ENCODE measurements at places on chromosomes 11 and 22.

DNA sequence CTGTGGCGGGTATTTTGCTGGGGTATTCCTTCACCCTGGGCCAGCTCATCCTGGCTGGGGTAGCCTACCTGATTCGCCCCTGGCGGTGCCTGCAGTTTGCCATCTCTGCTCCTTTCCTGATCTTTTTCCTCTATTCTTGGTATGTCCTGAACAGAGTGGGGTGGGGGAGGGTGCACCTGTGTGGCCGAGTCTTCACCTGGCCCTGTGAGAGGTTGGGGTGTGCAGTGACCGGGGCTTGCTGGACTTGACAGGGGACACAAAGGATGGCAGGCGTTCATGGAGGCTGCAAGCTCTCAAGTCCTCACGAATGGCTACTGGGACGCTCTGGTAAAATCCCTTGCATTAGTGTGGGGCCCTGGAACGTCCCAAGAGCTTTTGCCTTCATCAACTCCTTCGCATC lies 39.3 kb downstream of the CAPN1 start:
- no peak for DNase-seq

DNA sequence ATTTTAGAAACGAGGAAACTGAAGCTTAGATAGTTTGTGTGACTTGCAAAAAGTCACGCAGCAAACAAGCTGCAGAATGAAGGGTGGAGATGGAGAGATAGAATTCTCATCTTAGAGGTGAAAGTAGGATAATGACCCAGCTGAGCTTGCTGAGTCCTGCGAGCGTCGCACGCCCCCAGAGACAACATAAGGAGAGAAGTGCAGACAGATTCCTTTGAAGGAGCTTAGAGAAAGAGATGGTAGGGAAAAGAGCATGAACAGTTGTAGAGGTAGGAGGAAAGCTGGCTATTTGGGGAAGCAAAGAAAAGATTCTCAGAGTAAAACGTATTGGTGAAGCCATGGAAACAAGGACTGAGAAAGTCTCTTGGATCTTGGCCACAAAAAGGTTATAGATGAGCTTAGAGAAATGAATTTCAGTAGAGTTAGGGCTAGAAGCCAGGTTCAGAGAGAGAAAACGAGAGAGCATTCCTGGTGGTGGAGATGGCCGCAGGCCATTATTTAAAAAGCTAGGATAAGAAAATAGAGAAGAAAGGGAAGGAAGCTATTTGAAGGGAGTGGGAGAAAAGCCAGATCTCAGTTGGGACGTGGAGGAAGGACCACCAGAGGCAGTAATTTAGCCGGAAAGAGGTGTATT lies 44.8 kb downstream of the FAM83F start:
- DNase-seq: no peak

GRCh38 chr11:33613404-33613803 lies 87.2 kb downstream of the C11orf91 start:
- DNase-seq: no peak

GRCh38 chr11:58059007-58059350 lies 28.2 kb downstream of the OR6Q1 start:
- peak; percentile 27 for DNase-seq

- no peak for DNase-seq
Measured at GRCh38 chr11:118662401-118663271, 16.8 kb downstream of the TREH start.

DNA sequence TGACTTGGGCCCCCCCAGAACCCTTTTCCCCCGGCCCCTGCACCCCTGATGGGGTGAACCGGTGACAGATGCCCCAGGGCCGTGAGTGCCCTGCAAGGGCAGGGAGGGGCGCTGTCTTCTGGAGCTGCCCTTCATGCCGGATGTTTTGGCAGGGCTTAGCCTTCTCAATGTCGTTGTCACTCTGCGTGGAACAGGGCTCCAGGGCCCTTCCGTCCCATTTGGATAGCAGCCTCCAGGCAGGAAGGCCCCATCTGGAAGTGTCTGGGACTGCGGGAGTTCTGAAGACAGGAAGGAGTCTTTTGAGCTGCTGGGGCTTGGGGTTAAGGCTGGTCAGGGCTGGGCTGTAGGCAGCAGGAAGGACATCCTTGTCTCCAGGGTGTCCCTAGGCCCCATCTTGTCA lies 4.6 kb downstream of the FRMD8 start:
- no peak for DNase-seq

DNA sequence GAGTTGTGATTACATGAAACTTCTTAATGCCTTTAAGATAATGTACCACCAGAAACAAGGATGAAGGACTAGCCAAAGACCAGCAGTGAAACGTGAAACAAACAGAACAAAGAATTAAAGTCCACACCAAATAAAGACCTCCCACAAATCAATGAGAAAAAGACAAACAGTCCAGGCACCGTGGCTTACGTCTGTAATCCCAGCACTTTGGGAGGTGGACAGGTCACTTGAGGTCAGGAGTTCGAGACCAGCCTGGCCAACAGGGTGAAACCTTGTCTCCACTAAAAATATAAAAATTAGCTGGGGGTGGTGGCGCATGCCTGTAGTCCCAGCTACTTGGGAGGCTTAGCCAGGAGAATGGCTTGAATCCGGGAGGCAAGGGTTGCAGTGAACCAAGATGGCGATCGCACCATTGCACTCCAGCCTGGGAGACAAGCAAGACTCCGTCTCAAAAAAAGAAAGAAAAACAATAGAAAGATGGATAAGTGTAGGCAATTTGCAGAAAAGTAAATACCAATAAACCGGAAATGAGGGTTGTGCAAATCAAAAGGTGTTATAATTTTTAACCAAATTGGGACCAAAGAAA lies 167.8 kb upstream of the GRK3 start:
- no peak for DNase-seq

DNA sequence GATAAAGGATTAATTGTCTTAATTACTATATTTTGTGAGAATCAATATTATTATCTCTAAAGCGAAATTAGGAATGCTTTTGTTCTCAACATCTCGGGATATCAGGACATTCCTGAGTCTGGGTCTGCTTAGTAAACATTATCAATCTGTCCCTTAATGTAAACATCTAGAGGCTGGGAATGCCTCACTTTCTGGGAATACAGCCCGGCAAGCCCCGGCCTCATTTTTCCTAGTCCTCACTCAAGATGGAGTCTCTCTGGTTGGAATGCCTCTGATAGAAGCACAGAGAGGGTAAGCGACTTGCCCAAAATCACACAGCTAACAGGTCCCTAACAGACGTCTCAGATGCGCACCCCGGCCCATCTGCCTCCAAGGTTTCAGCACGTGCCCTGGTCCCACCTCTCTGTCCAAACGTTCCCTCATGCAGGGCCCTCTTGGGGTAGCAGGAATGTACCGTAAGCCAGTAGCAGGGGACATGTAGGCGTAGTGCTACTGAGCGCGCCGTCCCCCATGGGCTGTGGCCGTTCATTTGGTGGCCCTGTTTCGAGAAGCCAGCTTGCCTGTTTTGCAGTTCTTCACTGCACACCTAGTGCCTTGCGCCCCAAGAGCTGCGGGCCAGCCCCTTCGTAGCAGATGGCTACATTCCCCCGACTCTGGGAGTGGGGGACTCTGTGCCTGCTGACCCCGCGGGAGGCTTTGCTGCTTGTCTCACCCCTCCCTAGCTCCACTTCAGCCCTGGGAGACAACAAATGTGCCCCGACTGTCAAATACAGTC lies 62.2 kb upstream of the FADD start:
- DNase-seq: peak; percentile 67

DNA sequence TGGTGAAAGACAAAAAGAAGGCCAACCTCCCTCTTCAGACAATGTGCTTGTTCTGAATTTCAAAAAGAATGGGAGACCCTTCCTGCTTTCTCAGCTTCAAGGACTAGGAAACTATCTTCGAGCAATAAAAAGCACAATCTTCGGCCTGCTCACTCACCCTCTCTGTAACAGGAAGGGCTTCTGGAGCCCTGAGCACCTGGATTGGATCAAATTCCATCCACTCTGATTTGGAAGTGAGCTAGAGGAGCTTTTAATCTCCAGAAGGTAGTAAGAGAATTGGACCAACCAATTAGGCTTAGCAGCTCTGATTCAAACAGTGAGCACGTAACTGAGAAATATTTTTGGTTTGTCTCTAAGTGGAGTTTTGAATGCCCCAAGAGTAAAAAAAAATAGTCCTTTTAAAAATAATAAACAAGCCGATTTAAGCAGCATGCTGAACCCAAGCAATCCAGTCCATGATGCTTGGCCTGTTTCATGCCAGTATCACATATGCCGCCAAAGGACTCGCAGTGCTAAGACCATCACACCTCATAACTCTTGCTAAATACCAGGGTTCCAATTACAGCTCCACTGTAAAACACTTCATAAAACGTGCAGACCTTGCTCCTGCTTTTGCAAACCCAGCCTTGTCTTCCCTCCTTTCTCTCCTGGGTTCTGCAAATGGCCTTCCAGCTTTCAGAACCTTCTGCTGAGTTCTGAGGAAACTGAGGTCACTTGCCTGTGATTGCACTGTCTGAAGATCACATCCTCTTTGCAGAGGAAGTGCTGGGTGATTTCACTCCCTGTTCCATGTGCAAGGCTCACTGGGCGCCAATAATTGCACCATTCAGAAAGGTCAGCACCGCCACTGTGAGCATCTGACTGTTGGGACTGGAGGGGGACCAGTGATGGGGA lies 74.4 kb downstream of the SLC1A2 start:
- no peak for DNase-seq

GRCh38 chr11:20937826-20938225 lies 268.4 kb downstream of the NELL1 start:
- DNase-seq: no peak

- no peak for DNase-seq
Measured at GRCh38 chr22:29758068-29758622, 8.7 kb downstream of the ZMAT5 start.

- no peak for DNase-seq
Measured at GRCh38 chr11:67465189-67465510, 3.9 kb downstream of the TMEM134 start.

DNA sequence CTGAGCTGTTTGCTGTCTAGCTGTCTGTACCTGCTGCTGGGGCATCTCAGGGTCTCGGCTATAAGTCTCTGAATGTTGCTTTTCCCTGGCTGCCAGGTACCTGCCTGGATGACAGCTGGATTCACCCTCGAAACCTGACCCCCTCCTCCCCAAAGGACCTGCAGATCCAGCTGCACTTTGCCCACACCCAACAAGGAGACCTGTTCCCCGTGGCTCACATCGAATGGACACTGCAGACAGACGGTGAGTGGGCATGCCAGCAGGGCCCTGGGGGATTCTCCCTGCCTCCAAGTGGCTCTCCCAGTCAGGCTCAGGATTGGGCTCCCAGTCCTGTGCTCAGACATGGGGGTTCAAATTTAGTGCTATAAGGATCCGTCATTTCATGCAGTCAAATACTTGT lies 12.9 kb downstream of the IL17RA start:
- no peak for DNase-seq

DNA sequence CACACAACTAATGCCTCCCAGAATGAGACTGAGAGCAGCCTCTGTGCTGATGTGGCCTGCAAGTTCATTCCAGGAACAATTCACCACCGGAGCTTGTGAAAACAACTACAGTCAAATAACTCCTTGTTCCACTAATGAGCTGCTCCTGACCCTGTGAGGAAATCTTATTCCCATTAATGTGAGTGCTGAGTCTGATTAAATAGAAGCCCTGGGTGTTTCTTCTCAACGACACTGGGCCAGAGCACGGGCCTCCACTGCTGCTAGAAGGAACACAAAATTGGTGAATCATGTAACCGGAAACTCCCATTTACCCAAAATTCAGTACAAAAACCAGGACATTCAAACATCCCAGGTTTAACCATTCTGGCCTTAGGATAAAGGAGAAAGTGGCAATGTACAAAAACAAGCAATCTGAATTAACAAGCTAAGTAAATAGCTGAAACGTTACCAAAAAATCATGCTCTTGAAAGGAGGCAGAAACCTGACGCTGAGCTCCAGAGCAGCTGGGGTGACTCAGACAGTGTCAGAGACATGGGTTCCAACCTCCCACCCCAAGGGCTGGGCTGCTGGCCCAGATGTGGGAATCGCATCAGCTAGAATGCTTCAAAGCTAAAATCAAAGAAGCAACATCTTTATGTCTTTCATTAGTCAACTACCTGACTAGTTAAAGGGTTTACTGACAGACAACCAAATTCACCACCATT lies 26.7 kb downstream of the SERGEF start:
- DNase-seq: peak; percentile 8

GRCh38 chr11:94525546-94526324 lies 13.5 kb downstream of the C11orf97 start:
- peak; percentile 38 for DNase-seq

DNA sequence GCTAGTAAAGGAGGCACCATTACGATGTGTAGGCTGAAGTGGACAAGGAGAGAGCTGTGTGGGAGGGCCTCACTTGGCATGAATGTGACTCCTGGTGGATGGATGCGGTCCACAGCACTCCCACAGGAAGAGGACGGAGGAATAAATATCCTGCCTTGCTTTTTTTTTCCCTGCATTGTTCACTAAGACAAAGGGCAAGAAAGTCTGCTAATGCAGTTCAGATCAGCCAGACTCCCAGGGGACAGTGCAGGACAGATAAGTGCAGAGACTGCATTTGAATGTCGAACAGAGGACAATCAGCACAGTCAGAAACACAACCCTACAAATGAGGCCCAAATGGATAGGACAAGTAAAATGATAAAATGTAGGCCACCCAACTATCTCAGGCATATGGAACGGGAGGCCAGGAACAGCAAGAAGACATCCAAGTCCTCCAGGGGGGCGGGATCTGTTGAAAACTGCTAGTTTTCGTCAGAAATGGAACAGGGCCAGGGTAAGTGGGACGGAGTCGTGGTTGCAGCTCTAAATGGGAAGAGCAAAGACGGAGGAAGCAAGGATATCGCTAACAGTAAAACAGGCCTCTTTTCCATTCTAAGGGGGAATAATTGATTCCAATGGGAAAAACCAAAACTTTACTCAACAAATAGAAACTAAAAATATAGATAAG lies 25.2 kb upstream of the OR8B8 start:
- peak; percentile 33 for DNase-seq

GRCh38 chr11:82909015-82909640 lies 7.6 kb downstream of the DDIAS start:
- DNase-seq: no peak

DNA sequence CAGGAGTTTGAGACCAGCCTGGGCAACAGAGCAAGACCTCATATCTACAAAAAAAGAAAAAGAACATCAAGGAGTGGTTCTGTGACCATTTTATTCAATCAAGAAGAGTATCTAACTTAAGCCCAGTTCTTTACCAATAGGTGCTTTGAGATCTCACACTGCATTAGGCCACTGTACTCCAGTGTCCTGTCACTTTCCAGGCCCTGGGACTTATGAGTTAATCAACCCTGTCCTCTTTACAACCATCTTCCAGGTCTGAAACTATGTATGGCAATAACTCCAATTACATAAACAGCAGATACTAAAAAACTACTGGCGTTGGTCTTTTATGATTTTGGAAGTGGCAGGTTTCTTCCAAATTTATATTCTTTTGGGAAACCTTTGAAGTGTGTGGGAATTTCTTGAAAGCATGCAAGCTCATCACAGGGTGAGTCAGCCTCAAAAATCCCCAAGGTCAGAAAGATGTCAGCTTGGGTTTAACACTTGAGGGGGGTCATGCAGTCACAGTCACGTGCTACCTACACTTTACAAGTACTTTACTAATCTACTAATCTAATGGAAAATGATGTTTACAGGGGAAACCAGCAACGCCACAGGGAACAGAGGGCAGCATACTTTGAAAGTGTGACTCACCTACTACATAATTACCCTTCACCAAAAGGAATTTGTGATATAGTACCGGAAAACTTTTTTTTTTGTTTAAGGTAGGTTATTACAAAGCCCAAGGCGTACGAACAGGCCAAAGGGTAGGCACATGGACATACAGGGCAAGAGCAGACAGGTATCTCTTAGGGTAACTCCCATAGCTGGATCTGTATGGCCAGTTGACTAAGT lies 15.6 kb downstream of the PISD start:
- DNase-seq: no peak
